Daoy (cell line): ENCODE measurements at places on chromosomes 7 and 10. TPM values are rescaled to one million over a fixed set of nuclear protein-coding genes. Genes with fewer than 3 reads are reported as not detected.

ZNF22 gene
- total RNA-seq, result 26.3 and 31.5 TPM in 2 replicates

ATOH7 gene
- not detected in 2 replicates for total RNA-seq

GIMAP5 gene
- 0.24 and 2.7 TPM in 2 replicates for total RNA-seq

DOCK1 gene
- 16.4 and 19.1 TPM in 2 replicates for total RNA-seq

NANOS1 gene
- 3.7 and 4.7 TPM in 2 replicates for total RNA-seq

VSTM4 gene
- total RNA-seq, result 3.3 and 9.5 TPM in 2 replicates

SPDYE1 gene
- total RNA-seq, result not detected in 2 replicates

HK1 gene
- total RNA-seq, result 20.8 and 28.9 TPM in 2 replicates

SPDYE16 gene
- total RNA-seq, result under 0.01 TPM in 1 of 2 replicates, not detected in the other

TEX47 gene
- total RNA-seq, result not detected in 2 replicates

PKD1L1 gene
- 0.17 and 0.18 TPM in 2 replicates for total RNA-seq

CADPS2 gene
- total RNA-seq, result 12.2 and 15.1 TPM in 2 replicates

ACSM6 gene
- not detected in 2 replicates for total RNA-seq

NOM1 gene
- total RNA-seq, result 19.3 and 22.1 TPM in 2 replicates

GHRHR gene
- not detected in 2 replicates for total RNA-seq

UTF1 gene
- not detected in 2 replicates for total RNA-seq
